ENCODE measurements at places on chromosomes 4 and X. TPM values are rescaled to one million over a fixed set of nuclear protein-coding genes. Genes with fewer than 3 reads are reported as not detected.

GRCh38 chr4:111937368-111937767, 207.9 kb upstream of the FAM241A start:
- DNase-seq: no peak

DNA sequence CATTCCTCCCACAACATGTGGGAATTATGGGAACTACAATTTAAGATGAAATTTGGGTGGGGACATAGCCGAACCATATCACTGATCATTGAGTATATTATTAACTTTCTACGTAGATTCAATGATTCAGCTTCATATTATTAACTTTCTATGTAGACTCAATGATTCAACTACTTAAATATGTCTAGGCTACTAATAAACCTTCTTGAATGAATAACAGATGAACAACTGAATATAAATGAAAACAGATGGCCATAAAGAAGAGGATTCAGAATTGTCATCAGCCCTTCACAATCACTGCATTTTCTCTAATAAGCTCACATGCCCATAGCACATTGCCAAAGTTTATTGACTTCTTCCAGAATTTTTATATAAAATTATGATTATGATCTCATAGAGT, 57.0 kb downstream of the CEP44 start:
- no peak for DNase-seq

DNA sequence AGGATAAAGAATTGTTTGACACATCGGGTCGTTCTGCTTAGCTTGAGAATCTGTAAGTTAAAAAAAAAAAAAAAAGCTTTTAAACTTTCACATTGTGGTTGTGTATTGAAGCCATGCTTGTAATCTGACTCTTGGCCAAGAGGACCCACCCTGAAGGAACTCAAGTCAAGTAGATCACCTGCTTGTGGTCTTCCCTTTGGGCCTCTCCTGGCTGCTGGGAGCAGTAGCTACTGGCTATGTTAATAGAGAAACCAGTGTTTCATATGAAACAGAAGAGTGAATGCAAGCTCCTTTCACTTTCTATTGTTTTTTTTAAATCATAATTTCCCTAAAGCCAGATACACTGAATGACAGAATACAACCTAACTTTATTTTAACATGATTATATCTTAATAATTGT, 402.4 kb upstream of the NDST4 start:
- DNase-seq: no peak

DNA sequence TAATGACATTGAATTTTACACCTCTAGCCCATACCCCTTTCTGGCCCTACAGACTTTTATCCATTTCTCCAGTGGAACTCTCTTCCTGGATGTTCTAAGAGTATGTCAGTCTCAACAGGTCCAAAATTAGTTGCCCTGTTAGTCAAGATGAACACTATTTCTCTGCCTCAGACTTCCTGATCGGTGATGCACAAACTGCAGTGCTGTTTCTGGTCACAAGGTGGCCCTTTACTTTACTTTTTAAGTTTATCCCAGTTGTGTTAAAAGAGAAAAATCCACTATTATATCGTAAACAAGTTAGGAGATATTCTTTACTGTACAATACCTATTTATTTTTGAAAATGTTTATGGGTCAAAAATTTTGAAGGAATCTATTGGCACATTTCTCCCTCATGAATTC, 13.1 kb downstream of the TCEAL7 start:
- peak; percentile 22 for DNase-seq

GRCh38 chrX:7216981-7217587, 69.1 kb upstream of the PUDP start:
- no peak for DNase-seq

DNA sequence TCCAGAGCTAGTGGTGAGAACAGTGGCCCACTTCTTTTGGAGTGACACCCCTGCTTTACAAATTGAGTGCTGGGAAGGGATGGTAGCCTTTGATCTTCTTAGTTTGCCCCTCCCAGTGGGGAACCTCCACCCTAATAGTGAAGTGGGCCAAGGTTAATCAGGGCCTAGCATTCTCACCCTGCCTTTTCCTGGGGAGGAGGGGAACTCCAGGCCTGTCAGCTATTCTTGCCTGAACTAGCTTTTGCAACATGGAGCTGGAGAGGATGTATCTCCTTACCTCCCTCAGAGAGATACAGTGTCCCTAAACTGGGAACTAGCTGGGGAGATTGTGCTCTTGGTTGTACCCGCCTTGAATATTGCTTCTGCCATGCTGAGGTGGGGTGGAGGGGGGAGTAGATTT, 20.6 kb downstream of the PHKA1 start:
- DNase-seq: no peak

DNA sequence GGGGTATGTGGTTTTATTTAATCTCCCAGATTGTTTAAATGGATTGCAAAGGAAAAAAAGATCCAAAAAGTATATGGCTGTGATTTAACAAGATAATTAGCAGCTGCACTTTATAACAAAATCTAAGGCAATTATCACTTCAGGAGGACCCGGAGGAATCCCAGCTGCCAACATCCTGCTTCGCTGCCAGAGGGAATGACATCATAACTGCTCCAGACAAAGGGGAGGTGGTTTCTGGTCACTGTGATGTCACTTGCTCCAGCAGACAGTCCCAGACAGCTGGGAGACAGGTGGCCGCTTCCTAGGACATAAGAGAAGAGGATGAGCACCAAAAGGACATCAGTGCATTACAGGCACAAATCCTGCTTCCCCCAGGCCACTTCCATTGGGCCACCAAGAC, 371.0 kb downstream of the BCOR start:
- DNase-seq: peak; percentile 42

- DNase-seq: no peak
Measured at GRCh38 chr4:75037252-75037651, 104.3 kb downstream of the PARM1 start.

- no peak for DNase-seq
Measured at GRCh38 chr4:88813013-88813412, 115.4 kb upstream of the NAP1L5 start.

- DNase-seq: no peak
Measured at GRCh38 chrX:153334654-153335295, 822 bp downstream of the ZNF275 start.

GRCh38 chr4:139501527-139501926, 47.6 kb downstream of the RAB33B start:
- no peak for DNase-seq

GRCh38 chr4:2914256-2915126, 48.7 kb downstream of the NOP14 start:
- DNase-seq: no peak

GRCh38 chr4:40170588-40170987, 26.2 kb upstream of the RHOH start:
- no peak for DNase-seq

DNA sequence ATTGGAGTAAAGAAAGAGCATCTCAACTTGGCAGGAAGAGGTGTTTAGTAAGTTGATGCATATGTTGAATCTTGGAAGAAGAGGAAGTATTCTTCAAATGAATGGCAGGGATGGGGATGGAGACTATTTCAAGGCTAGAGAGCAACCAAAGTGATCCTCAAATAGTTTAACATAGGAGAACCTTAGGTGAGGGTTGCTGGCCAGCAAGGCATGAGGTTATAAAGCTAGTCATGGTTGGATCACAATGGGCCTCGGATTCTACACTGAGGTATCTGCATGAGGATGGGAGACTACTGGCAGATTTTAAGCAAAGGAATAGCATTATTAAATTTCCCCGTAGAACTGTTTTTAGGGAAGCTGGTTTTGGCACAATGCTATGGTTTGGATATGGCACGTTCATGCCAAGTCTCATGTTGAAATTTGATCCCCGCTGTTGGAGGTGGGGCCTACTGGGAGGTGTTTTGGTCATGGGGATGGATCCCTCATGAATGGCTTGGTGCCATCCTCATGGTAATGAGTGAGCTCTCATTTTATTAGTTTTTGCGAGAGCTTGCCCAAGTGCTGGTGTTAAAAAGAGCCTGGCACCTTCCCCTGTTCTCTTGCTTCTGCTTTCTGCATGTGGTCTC, 41.9 kb upstream of the ETNPPL start:
- no peak for DNase-seq

DNA sequence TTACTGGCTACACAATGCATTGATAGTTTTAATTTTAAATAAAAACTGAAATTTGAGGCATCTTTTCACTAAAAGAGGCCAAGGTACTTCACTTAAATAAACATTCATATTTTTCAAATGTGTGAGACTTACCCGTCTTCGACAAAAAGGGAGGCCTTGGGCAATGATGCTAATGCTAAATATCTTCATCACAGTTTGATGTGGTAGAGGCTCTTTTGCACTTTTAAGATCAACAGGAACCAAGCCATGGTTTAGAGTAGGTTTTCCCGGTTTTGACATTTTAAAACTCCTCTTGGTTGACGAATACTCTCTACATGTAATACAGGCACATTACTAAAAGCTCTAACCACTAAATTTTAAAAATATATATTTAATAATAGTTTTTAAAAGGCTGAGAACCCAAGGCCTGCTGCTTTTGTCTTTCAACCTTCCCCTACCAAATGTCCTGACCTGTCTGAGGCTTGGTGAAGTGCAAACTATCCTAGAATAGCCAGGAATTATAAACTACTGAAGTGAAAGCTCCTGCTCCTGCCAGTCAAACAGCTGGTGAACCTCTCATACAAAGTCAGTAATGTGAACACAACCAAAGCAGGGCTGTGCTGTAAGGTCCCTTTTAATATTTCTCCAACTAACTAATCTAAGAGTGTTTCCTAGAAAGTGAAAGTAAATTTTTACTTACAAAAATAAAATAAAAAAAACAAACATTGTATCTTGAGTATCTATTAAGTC, 153.7 kb downstream of the FBXW7 start:
- DNase-seq: no peak

GRCh38 chr4:91340822-91341221, 962.9 kb upstream of the GRID2 start:
- DNase-seq: no peak

DNA sequence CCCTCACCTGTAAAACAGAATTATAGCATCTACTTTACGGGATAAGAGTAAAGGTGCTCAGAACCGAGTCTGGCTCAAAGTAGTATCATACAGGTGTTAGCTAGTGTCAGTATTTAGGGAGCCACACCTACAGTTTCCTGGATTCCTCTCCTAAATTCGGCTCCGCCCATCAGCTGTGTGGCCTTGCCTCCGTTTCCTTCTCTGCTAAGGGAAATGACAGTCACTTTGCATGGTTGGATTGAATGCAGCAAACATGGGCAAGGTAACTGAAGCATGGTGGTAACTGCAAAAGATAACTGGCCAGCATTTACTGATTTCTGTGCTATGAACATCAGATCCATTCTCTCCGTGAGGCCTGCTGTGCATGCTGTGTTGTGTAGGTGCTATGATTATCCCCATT, 2.8 kb downstream of the PPP1R3F start:
- DNase-seq: no peak

DNA sequence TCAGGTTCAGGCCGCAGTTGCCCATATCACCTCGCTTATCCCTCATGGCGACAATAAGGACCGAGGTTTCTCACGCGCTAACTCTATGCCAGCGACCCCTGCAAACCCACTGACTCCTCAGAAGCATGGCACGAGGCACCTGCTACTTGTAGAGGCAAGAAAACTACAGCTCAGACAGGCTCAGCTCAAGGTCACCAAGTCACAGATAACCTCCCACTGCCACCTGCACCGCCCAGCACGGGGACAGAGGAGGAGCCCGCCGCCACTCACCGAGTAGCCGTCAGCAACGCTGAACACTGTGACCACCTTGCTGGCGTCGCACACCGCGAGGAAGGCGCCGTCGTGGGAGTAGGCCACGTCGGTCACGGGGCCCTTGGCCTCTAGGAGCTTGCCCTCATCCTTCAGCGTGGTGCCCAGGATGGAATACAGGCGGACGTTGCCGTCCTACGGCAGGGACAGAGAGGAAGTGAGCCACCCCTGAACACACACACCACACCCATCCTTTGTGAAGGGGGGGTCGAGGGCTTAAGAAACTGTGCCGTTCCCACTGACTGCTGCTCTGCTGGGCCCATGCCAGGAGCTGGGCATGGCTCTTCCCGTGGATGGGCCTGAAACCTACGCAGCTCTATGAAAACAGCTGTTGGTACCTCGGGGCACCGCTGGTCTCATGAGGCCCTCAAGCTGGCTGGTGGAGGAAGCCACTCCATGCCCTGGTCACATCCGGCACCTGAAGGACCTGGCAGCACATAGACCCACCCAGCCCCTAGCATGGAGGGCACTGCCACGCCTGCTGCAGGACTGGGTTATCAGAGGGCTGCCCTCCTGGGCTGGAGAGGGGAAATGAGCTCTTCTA, 38.9 kb downstream of the WDR1 start:
- DNase-seq: peak; percentile 28

DNA sequence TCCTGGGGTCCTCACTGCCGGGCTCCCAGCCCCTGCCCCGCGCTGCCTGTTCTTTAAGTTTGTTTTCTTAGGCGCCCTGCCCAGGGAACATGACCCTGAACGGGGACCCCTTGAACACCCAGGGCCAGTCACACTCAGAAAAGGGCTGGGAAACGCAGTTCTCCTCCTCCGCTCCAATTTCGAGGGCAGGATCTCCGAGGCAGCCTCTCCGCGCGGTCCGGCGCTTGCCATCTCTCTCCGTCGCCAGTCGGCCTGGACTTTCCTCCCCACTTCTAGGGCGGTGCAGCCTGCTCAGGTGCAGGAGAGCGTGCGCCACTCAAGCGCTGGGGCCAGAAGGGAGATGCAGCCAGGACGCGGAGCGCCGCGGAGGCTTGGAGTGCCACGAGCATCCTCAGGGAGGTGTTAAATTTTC, 9.9 kb downstream of the PRDM8 start:
- DNase-seq: no peak

DNA sequence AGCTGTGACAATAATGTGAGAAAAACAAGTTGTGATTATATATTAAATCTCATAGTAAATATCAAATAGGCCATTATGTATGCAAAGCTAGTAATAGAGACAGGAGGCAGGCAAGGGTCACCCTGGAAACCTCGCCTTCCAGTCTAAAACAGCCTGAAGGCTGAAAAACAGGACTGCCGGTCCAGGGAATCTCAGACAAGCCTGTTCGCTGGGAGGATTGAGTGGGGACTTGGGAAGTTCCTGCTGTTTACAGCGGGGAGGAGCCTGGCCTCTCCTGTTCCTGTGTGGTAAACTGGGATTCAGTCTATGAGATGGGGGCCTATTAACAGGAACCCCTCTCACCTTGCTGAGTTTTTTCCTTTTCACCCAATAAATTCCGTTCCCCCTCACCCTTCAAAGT, 2317.3 kb downstream of the PCDH7 start:
- no peak for DNase-seq

GRCh38 chrX:10198254-10198653, 41.5 kb downstream of the CLCN4 start:
- DNase-seq: no peak

GRCh38 chrX:41917517-41917916, 5.8 kb downstream of the CASK start:
- no peak for DNase-seq

GRCh38 chrX:23387550-23388184, 53.0 kb downstream of the PTCHD1 start:
- no peak for DNase-seq

Gene UCHL1
- total RNA-seq: 35.2 TPM

Gene C4orf46
- total RNA-seq: 3.4 TPM

Gene GNL3L
- 32.6 TPM for total RNA-seq

Gene SLC7A11
- 0.19 TPM for total RNA-seq

Gene CLDN22
- not detected for total RNA-seq

Gene CT55
- total RNA-seq: not detected

Gene SOWAHD
- total RNA-seq: 0.33 TPM

Gene PYURF
- total RNA-seq: 56.1 TPM

Gene TMEM47
- 36.6 TPM for total RNA-seq

Gene UNC5C
- total RNA-seq: 2.0 TPM

Gene SCML2
- total RNA-seq: 1.1 TPM

Gene PDLIM3
- total RNA-seq: 308 TPM

Gene ARHGAP4
- 10.0 TPM for total RNA-seq

Gene TCEANC
- 7.9 TPM for total RNA-seq

Gene LDB2
- 29.6 TPM for total RNA-seq

Gene PCDH19
- 0.38 TPM for total RNA-seq

Gene APLN
- 15.9 TPM for total RNA-seq
